ENCODE measurements at places on chromosomes 2 and 18.
A peak's percentile ranks its signal among the peaks of the same experiment; 100 is the strongest.

- no peak for DNase-seq
Measured at GRCh38 chr18:58005011-58005410, 39.0 kb upstream of the NEDD4L start.

DNA sequence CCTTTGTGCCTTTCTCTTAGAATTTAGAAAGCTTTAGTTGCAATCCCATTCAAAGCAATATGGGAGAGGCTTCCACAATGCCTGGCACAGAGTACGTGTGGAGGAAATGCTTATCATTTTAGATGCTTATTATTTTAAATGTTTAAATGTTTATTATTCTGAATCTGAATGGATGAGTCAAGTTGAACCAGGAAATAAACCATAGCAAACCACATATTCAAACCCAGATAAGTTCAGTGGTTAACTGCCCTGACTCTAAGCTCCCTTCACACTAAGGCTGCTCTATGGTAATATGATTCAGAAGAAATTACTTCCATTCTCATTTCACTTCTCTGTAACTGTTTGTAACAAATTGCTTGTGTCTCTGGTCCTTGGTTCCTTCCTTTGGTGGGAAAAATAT is 5.2 kb upstream of the PPP4R1 start:
- no peak for DNase-seq

DNA sequence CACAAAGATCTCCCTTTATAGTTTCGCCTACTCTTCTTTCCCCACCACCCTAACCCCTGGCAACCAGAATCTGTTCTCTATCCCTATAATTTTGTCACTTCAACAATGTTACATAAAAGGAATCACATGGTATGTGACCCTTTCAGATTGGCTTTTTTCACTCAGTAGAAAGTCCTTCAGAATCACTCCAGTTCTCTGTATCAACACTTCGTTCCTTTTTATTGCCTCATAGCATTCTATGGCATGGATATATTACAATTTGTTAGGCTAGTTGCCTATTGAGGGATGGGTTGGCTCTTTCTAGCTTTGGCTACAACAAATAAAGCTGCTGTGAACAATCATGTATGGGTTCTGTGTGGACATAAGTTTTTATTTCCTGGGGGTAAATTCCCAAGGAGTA is 163.1 kb downstream of the RPIA start:
- no peak for DNase-seq

DNA sequence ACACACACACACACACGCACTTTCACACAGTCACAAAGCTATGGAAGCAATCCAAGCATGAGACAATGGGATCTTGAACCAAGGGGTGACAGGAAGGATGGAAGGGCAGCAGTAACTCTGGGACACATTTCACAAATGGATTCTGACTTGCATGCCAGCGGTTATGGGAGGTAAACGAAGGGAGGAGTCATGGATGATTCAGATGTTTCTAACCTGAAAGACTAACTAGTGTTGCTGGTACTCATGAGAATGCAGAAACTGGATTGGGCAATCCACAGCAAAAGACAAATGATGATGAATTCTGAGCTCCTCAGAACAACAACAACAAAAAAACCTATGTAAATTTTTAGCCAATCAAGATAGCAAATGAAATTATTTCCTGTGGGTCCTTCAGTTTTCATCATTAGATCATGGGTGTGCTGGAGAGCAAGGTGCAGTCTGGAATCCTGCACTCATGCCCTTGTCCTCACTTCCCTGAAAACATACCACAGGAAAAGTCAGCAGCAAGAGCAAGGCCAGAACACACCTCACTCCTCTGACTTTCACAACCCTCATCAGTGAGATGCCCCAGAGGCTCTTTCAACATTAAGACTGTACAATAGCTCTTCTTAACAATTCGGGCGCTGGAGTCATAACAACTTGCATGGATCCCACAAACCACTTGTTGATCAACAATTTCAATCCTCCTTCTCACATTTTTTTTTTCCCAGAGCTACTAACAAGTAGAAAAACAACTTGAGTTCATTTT is 32.6 kb downstream of the ABCA12 start:
- DNase-seq: no peak

GRCh38 chr2:19246496-19246895 is 111.9 kb downstream of the OSR1 start:
- no peak for DNase-seq

DNA sequence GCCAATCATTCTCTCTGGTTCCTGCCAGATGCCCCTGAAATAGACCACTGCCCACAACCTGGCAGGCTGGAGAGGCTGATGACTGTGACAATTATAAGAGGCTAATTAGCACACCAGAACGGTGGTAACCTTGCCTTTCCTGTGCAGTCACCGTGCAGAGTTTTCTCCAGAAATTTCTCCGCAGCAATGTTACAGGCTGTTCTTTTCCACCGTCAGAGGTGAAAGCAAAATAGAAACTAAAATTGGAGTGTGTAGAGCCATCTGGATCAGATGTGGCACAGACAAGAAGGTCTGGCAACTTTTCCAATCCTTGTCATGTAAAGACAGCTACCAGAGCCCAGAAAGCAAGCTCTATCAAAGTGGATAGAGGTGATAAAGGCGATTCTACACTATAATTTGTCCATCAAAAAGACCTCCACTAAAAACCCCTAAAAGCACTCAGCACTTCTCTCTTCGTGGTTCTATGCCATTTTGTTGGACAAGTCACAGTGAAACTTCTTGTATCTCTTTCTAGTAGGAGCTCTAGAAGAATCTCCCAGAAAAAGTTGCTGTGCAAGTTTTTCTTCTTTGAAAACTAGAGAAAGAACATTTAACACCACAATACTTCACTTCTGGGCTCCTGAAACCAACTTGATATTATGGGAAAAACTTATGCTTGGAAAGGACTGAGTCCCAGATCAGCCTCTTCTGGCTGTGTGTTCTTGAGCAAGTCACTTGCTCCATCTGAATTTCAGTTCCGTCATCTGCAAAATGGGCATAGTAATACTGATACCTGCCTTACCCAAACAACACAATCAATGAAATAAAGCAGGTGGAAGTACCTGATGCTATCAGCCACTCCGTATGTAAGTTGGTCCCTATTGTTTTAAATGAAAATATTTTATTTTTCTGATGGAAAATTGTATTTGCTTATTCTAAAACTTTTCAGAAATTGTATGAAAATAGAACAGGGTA is 295.6 kb upstream of the DLGAP1 start:
- DNase-seq: no peak

GRCh38 chr2:10514743-10515142 is 66.6 kb upstream of the ODC1 start:
- no peak for DNase-seq

DNA sequence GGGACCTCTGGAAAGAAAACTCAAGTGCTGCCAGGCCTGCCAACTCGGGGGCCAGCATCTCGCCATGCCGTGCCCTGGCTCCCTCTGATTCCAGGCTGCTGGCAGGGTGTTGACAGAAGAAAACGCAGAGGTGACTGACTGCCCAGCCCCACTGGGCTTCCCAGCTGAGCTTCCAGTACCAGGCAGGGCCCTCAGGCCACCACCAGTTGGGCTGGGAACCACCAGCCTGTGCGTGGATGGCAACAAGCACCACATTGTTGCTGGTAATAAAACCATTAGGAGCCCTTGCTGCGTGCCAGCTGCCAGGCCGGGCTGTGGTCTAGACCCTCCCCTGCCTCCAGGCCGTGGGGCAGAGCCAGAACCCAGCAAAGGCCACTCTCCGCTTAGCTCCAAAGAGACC is 9.2 kb downstream of the DNMT3A start:
- DNase-seq: peak; percentile 73

DNA sequence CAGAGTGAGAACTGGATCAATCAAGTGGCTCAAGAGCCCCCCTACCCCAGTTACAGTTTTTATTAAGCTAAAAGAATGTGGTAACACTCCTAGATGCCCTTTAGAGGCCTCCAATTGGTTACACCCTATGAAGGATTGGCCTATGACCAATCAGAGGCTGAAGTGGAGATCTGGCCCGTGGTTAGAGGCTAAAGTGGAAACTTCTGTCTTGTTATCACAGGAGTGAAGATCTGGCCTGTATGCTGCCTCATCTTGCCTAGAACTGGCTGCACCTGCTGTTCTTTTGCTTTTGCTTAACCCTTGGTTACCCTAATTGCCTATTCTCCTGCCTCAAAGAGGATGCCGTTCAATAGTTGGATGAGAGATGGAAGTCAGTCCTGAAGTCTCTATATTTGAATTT is 100.1 kb upstream of the MAP2 start:
- no peak for DNase-seq

DNA sequence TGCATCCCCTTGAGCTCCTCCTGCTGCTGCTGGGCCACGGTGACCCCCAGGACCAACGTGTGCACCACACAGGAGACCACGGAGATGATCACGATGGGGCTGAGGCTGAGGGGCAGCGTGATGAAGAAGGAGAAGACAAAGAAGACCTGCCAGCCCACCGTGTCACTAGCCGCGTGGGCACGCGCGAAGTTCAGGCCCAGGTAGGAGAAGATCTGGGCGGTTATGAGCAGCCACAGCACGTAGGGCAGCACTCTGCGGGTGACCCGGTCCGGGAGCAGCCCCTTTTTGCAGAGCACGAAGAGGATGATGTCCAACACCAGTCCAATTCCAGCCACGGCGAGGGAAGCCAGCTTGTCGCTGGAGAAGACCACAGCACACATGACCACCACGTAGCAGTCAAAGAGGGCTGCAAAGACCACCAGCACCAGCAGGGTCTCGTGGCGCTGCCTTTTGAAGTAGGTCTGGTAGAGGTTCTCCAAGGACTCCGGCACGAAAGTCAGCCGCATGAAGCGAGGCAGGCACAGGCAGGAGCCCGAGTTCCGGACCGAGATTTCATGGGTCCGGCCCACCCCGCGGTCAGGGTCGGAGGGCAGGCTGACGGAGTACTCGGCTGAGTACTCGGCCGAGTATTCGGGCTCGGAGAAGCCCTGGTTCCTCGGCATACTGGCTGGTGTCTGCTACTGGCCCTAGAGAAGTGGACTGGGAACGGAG is 1.6 kb downstream of the ADCY3 start:
- no peak for DNase-seq

DNA sequence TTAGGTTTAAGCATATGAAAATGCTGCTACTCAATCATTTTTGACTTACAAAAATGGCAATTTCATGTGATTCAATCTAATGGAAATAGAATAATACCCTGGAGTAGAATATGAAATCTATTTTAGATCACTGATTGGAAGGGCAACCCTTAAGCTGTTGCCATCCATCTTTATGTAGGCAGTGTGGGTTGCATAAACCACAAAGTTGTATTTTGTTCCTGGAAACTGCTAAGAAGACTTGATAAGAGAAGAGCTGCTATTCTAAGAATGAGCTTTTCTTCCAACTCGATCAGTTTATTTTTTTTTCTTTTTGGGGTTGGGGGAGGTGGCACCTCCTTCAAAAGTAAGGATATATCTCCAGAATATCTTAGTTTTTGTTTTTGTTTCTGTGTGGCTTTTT is 60.2 kb downstream of the CAVIN2 start:
- DNase-seq: no peak

GRCh38 chr18:58499527-58500221 is 129.2 kb downstream of the ALPK2 start:
- DNase-seq: no peak
